ENCODE measurements at places on chromosomes 7 and 10.
A peak's percentile ranks its signal among the peaks of the same experiment; 100 is the strongest.

GRCh38 chr10:30823651-30824050, 194.1 kb upstream of the LYZL2 start:
- no peak for DNase-seq

DNA sequence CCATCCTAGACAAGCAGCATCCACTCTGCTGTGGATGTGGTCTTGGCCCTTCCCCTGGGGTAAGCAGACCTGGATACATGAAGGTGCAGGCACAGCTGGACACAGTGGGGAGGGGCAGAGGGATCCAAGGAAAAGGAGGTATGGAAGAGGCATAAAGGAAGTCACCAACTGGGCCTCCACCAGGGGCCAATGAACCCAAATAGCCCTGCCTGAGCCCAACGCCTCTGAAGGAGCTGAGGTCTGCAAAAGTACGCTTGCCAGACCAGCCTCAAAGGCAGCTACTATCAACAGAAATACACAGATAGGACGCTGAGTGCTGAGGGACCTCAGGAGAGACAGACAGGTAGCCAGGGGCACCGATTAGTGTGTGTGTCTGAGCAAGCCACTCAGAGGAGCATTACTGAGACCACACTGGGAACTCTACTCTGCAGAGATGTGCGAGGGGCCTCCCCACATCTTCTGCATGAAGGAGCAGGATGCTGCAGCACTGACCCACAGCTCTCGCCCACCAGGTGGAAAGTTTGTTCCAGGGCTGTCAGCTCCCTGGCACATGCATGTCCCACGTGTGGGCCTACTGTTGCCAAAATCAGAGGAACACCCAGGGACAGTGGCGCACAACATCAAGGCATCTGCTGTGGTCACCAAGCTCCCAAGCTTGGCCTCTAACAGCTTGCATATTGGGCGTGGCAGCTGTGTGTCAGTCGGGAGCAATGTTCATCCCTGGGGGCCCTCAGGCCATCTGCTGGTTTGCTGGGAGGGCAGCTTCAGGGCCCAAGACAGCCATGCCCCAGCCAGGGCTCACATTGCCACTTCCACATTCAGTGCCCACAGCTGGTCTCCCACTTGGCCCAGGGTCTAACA, 40.0 kb downstream of the MKI67 start:
- DNase-seq, result no peak

DNA sequence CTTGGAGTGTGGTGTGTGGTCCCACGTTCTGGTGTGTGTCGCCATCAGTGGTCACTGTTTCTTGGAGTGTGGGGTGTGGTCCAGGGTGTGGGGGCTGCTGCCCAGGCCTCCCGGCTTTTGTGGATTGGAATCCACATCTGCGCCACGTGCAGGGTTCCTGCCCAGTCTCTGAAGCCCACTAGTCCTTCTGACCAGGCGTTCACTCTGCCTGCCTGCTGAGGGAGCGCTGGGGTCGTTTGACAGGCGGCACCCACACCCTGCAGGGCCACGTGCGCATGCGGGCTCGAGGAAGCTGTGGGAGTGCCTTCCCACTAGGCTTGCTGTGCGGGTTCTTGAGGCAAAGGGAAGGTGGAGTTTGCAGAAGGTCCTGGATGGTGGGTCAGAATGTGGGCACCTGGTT, 51.4 kb downstream of the INPP5A start:
- DNase-seq, result no peak

GRCh38 chr10:34347131-34347530, 468.0 kb downstream of the PARD3 start:
- DNase-seq, result no peak

DNA sequence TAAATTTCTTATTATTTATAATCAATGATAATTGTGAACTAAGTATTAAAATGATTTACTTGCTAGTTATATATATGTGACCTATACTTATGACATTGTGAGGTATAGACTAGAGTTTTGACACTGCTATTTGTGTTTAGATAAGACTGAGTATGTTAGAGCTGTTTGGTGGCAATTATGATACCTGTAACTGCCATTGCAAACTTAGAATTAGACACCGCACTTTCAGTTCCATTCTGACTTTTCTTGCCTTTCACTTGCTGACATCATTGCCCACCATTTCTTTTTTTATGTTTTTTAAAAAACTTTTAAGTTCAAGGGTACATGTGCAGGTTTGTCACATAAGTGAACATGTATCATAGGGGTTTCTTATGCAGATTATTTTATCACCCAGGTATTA, 214.5 kb downstream of the MBL2 start:
- DNase-seq, result no peak

DNA sequence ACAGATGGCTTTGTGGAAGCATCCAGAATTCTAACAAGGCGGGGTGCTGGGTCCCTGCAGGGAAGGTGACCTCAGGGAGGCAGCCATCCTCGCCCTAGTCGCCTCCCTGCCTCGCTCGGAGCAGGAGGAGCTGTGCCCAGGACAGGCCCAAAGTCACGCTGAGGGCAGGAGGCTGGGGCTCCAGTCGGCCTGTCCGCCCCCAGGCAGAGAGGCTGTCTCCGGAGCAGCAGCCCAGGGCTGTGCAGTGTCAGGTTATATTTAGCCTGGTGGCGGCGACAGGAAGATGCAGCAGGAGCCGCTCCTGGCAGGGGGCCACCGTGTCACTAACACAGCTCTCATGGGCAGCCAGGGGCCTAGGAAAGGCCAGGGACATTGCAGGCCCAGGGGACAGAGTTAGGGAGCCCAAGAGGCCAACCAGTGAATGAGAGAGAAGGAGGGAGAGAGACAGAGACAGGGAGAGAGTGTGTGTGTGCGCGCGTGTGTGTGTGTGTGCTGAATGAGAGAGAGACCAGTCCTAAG, 13.5 kb downstream of the KCNH2 start:
- no peak for DNase-seq

- DNase-seq, result peak; percentile 40
Measured at GRCh38 chr10:27746397-27747095, 927 bp upstream of the MKX start.

- no peak for DNase-seq
Measured at GRCh38 chr10:92264249-92264648, 26.6 kb downstream of the CPEB3 start.

- DNase-seq, result no peak
Measured at GRCh38 chr7:66176914-66177313, 28.2 kb upstream of the TPST1 start.

GRCh38 chr7:20304366-20304765, 26.3 kb upstream of the ITGB8 start:
- DNase-seq, result no peak

- no peak for DNase-seq
Measured at GRCh38 chr7:94580601-94581000, 71.0 kb downstream of the CASD1 start.

DNA sequence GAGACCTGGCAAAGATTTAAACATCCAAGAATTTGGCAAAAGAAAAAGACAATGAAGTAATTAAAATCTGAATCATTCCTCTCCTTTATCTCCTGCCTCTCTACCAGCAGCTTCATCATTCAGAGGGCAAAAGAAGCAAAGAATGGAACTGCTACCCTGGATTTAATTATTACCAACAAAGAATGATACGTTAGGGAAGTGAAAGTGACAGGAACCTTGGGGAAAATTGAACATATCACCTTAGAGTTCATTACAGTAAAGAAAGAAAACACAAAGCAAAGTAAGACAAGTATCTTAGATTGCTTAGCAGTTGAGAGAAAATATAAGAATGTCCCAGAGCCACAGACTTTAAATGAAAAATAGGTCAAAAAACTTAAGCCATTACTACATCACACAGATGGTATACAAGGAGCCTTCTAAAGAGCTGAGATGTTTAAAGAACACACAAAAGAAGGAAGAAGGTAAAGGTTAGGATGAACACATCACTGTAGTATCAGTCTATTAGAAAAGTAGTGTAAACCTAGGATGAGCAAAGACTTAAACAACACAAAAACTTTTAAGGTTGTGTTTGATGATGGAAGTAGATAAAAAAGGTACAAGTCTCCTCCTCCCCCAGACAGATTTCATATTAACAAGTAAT, 17.5 kb downstream of the CTNNA3 start:
- DNase-seq, result no peak

DNA sequence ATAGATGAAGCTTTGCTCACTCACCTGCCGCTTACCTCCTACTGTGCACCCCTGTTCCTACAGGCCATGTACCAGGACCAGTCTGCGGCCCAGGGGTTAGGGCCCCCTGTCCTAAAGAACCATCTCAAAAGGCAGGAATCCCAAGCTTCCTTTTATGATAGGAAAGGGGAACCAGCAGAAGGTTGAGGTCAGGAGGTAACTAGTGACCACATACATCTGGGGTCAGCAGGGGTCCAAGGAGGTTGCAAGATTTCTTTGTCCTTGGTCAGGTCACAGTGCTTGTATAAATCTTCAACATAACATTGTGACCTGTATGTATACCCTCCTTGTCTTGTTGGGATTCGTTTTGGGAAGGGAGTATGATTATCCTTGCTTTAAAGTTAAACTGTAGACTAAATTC, 73.8 kb downstream of the OAT start:
- no peak for DNase-seq

DNA sequence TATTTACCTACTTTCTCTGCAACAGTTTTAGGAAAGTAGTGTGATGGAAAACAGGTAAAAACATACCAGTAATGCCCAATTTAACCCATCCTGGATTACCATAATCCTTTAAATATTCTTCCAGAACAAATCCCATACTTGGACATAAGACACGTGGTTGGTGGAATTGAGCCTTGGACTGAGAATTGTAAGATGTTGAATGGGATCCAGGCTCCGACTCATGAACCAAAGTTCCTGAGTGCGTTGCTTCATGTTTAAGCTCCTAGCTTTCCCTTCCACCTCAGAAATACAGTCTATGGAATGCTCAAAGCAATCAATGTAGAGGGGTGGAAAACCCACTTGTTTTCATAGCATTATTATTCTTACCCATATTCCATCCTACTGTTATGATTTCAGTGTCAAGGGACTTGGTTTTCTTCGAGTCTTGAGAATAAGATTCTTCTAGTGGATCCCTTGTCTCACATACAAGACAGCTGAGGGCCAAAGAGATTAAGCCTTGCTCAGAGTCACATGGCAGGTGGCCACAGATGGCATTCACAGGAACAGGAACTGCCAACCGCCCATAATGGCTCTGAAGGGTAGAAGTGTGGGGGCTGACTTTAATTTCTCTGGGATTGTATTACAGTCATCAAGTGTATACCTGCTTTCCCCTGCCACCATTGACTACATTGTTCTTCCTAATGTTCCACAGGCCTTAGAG, 171.2 kb downstream of the GFRA1 start:
- DNase-seq, result no peak

DNA sequence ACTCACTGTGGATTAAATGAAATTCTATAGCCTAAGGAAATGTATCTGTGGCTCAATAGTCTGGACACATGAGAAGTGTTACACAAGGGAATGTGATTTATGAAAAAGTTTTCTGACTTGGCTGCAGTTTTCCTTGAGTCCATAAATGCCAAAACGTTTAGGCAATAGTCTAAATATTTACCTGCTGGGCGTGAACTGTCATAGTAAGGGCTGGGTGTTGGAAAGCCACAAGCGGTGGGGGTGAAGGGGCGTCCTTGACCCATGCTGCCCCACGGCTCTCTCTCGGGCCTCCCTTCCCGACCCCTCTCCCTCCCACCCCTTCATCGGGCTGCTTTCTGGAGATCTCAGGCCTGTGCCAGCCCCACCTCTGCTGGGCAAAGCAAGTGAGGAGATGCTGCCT, 223.7 kb downstream of the BUB3 start:
- no peak for DNase-seq

DNA sequence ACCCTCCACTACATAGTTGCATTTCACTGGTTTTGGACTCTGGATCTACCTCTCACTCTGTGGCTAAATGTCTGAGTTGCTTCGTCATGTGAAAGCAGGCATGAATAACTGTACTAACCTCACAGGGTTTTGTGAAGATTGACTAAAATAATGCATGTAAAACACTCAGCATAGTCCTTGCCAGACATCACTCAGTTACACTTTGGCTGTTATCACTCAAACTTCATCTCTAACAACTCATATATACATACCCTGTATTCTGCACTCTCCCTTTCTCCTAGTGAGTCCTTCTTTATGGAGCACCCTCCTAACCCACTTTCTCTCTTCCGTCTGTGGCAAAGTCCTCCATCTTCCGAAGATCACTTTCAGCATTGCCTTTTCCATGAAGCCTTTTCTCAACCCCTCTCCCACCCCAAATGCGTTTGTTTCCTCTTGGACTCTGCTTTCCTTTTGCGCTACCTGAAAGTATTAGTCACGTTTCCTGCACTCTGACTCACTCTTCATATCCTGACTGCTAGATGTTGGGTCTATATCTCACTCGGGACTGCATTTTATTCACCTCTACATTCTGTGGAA, 72.6 kb downstream of the OSBPL3 start:
- no peak for DNase-seq

- DNase-seq, result peak; percentile 59
Measured at GRCh38 chr7:71735961-71736556, 604.1 kb downstream of the GALNT17 start.

- DNase-seq, result no peak
Measured at GRCh38 chr7:23267357-23267756, 20.8 kb downstream of the GPNMB start.

- DNase-seq, result no peak
Measured at GRCh38 chr10:35505241-35505873, 99.8 kb upstream of the GJD4 start.
